ENCODE measurements at places on chromosomes 2 and 18. TPM values are rescaled to one million over a fixed set of nuclear protein-coding genes. Genes with fewer than 3 reads are reported as not detected.

ANTXR1 gene
- not detected for total RNA-seq

DNA sequence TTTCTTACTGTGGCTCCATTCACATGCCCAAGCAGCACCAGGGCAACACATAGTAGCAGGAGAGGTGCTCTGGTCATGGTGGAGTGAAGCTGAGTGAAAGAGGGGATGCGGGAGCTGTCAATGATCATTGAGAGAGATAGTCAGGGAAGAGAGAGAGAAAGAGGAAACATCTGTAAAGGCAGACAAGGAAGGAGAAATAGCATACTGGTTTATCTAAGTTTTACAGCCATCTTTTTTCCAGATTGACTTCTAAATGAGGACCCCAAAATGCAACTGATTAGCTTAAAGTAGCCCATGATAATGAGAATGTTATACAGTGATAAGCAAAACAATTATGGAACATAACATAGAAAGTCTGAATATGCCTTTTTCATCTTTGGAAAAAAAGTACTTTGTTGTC, at the start of gene C2orf66:
Gene C2orf66 (minus strand): TSS at position 96 of the 400 bp plus-strand sequence. CDS start 19 bp downstream, at position 77.
- no peak for ATAC-seq

C2orf78 gene
- not detected for total RNA-seq

- ATAC-seq: no peak
These were observed 270.7 kb downstream of the ALK start for GRCh38 chr2:29650631-29651097.

GRCh38 chr2:106106622-106107508, 87.2 kb downstream of the UXS1 start:
- peak; percentile 45 for ATAC-seq

DNA sequence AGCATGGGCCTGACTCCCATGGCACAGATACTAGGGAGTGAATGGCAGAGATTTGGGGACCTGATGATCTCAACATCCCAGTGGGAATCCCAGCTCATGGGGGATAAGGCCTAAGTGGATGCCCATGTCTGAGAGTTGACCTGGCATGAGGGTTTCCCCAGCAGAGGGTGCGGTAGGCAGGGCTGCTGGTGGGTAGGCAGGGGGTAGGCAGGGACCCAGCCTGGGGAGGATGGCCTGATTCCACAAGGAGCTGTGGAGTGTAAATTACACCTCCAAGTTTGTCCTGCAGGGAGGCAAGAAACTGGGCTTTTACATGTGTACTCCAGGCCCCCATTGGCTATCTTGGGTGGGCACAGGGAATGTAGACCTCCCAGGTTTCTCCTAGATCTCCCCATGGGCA, 46.9 kb downstream of the INPP5D start:
- ATAC-seq: no peak

DNA sequence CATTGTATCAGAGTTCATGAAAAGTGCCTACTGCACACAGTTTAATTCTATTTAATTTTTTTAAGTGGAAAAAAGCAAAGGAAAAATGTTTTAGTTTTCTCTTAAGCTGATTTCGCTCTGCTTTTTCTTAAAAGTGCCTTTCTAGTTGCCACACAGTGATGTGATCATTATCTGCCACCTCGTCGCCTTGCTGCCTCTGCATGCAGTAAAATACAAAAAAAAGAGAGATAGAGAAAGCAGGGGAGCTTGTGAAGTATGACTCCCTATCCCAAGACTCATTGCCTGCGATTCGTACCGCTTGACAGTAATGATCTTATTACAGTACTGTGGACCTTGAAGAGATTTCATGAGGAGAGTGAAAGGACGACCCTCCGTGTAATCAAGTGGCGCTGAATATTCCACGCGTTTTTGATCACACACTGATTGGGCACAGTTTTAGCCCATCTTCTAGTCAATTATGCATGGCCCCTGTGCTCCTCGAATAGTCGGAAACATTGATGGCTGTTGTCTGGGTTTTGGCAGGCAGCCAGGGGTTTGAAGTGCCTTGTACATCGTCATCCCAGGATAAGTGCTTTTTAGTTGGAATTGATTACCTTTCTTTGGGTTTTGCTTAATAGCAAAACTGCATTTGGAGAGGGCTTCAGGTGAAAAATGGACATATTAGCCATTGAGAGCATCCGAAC, 188.3 kb downstream of the GBX2 start:
- no peak for ATAC-seq

GRCh38 chr2:136067459-136067858, 50.5 kb downstream of the CXCR4 start:
- no peak for ATAC-seq

STK39 gene
- total RNA-seq: 21.5 TPM

GRCh38 chr2:198913394-198914152, 544.2 kb downstream of the SATB2 start:
- peak; percentile 38 for ATAC-seq

TRIM43 gene
- total RNA-seq: not detected

DNA sequence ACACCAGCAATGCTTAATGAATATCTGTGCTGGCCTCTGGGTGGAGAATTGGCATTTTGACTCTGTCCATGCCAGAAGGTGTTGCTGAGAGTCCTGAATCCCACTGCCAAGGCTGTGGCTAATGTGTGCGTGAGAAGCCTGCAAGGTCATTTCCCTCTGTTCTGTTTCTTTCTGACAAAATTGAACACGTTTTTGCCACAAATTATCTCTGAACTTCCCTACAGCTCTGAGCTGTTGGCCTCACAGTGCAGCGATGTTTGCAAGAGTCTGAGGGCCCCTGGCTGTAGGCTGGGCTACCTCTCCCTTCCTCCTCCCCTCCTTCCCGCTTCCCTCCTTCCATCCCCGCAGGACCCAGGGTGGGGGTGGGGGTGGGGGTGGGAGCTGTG, 154.1 kb upstream of the HS6ST1 start:
- no peak for ATAC-seq

DNA sequence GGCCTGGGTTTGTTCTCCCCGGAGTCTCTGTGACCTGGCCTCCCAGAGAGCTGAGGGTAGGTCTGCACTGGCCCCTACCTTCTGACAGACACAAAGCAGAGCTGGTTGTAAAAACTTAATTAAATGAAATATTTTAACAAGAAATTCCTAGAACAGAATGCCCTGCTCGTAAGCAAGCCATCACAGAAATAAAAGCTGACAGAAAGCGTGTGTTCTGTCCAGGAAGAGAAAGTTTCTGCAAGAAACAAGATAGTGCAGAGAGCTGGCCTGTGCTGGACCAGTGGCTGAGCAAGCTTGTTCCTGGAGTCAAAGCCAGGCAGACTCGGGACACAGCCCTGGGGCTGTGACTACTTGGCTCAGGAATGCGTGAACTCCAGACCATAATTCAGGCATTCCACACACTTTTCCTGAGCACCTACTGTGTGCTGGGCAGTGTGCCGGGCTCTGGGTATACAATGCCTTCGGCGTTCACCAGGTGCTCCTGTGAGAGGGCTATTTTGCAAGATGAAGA, 51.6 kb downstream of the APOB start:
- no peak for ATAC-seq

TRAPPC12 gene
- total RNA-seq: 70.6 TPM

POMC gene
- 6.1 TPM for total RNA-seq

DNA sequence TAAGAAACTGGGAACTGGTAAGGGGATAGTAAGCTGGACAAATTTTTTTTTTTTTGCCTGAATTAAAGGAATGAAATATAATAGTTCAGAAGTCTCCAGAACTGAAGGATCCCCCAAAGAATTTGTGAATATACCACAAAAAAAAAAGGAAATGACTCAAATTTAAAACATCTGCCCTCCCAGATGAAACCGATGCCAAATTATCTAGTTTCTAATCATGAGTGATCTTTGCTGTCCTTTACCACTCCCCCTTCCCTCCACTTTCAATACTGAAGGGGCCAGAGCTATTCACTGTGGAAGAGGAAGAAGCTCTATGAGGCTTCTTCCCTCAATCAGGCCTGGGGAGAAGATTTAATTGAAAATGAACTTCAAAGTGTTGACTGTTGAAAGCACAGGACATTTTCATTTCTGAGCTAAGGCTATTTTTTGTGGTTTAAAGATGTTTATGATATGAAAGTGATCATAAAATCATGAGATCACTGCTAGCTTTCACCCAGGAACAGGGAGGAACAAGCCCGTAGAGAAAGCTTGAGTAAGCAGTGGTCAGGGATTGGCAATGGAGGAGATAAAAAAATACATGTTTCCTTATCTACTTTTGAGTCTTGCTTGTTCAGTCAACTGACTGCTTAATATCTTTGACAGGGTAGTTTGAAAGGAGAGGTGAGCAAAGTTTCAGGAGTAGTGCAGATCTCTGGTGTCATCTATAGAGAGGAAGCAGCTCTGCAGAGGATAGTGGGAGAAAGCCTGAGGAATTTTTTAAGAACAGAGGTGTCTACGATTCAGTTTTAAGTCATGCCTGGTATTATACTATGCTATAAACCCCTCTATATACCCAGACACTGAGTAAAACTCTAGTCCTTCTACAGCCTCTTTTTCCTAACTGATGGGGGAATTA, 409.5 kb upstream of the FIGN start:
- ATAC-seq: no peak

- no peak for ATAC-seq
These were observed 239.2 kb upstream of the HS6ST1 start for GRCh38 chr2:128557831-128558241.

- ATAC-seq: no peak
These were observed 466.7 kb downstream of the TNS1 start for GRCh38 chr2:217535957-217536708.

GRCh38 chr2:221518201-221518934, 53.7 kb downstream of the EPHA4 start:
- peak; percentile 74 for ATAC-seq

GRCh38 chr2:42906111-42906556, 113.8 kb upstream of the HAAO start:
- ATAC-seq: no peak

DNA sequence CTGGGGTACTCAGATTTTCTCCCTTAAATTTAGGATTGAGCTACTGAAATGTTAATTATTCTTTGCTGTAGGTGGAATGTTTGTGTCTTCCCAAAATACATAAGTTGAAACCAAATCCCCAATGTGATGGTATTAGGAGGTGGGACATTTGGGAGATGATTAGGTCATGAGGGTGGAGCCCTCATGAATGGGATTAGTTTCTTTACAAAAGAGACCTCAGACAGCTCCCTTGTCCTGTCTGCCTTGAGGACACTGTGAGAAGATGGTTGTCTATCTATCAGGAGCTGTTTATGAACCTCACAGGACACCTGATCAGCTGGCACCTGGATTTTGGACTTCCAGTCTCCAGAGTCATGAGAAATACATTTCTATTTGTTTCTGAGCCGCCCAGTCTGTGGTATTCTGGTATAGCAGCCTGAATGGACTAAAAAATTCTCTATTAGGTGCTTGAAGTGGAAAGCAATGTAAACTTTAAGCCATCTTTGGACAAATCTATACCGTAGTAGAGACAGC, 99.2 kb upstream of the UXS1 start:
- no peak for ATAC-seq

- ATAC-seq: no peak
These were observed 3.6 kb downstream of the SCRN3 start for GRCh38 chr2:174399171-174399570.

- peak; percentile 71 for ATAC-seq
These were observed 367 bp upstream of the ZNF236 start for GRCh38 chr18:76821875-76822505.

GRCh38 chr2:64951306-64951953, 37.8 kb upstream of the SLC1A4 start:
- ATAC-seq: no peak

DNA sequence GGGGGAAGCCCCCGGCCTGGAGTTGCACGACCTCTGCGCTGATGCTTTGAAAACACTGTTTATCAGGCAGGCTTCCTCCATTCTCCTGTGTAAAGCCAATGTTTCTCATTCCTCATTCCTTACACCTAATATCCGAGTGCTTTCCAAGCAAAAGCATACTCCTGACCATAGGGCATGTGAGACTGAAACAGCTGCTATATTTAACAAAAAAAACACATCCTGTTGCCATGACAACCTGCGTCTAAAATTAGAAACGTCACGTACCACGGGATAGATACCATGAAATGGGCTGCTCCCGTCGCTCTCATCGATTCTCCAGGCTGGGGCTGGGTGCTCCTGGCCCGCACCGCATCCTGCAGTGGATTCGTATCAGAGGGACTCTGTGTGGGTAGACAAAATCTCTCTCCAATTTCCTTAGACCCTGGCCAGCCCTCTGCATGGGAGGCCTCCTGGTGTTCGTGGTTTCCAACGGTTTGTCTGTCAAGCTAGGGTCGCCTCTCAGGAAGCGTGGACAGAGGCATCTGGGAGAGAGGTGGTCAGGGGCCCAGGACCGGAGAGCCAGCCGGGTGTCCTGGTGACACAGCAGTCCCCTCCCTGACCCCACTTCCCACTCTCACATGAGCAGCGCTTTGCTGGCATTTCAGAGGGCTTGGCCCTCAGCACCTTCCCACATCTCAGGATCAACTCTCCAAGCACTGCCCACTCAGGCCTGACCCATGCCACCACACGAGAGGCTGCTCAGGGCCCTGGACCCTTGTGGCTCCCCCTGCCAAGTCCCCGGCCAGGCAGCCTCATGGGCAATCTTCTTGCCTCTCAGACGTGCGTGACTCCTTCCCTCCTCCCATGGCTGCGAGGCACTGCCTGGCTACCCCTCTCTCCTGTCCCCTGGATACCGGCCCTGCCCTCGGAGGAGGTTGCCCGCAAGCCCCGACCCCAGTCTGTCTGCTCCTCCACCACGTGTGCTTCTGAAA, 268.1 kb downstream of the NDUFA10 start:
- ATAC-seq: peak; percentile 21

DNA sequence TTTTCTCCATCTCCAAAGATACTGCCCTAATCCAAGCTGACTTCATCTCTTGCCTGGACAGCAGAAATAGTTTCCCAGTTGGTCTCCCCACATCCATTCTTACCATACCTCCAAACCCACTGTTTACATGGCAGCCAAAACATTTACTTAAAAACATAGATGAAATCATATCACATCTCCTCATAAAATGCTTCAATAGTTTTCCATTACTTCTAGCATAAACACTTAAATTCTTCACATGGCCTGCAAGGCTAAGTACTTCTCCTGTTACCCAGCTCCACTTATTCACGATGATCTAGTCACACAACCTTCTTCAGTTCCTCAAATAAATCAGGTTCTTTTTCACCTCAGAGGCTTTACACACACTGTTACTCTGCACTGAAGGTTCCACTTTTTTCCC, 185.8 kb upstream of the ACVR2A start:
- no peak for ATAC-seq

DNA sequence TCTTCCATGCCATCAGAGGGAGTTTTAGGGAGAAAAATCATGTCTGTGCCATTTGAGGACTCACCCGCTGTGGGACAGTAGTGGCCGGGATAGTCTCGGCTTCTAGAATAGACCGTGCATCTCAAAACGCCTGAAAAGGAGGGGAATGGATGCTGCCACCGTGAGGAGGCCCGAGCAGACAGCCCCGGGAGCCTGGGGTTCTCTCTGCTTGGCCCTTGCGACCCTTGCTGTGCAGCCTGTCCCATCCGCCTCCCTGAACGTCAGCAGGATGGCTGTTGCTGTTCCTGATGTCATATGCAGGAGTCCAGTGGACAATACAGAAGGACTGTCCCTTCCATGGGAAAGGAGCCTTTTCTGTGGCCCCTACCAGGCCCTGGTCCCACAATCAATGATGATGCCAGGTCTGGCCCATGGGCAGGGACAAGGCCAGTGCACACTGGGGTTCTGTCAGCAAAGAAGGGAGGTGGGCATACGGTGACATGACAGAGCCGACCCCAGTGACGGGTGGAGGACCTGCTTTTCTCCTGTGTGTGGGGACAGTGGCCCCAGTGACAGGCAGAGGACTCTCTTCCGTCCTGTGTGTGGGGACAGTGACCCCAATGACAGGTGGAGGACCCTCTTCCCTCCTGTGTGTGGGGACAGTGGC, 58.8 kb downstream of the ACKR3 start:
- ATAC-seq: no peak

GRCh38 chr2:34979148-34979547, 1376.4 kb upstream of the CRIM1 start:
- no peak for ATAC-seq

GRCh38 chr2:27231921-27232320, 14.8 kb downstream of the CAD start:
- ATAC-seq: no peak

GRCh38 chr2:52335727-52336126, 1303.8 kb upstream of the NRXN1 start:
- no peak for ATAC-seq
